Activated CD4-positive, alpha-beta T cell treated with anti-CD3 and anti-CD28 coated beads for 24 hours (primary cell): ENCODE measurements at places on chromosomes 12 and 14.

- DNase-seq: no peak
These were observed 58.8 kb downstream of the STON2 start for GRCh38 chr14:81341370-81341769.

DNA sequence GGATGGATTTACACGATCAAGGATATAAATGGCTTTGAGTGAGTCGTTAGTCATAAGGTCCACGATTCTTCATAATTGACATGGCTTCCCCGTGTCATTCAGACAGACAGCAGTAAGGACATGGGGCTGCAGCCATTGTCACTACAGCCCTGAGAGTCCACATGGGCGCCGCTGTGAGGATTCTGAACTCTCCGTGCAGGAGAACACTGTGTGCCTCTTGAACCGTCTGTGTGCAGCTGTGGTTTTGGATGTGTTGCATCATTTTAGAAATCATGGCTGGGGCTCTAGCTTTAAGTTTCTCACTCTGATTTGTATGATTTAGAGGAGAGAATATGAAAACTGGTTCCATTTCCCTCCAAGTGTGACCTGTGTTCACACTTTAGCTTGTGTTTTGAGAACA is 47.2 kb downstream of the NPAS3 start:
- no peak for DNase-seq

- no peak for DNase-seq
These were observed 62.4 kb upstream of the FOXG1 start for GRCh38 chr14:28704153-28704552.

DNA sequence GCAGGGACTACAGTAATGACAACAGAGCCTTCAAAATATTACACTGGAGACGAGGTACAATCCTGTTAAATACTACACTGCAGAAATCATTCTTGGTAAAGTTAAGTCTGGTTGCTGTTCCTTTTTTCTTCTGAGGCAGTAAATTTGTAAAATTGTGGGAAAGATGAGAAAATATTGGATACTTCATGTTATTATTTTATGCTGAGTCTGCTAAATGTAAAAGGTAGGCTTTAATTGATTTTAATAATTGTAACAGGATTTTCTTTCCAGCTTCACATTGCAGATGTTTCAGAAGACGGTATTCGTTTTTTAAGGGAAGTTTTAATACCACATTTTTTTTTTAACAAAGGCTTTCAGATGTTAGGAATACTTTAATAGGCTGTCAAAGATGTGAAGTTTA is 62.6 kb downstream of the WASHC4 start:
- DNase-seq: no peak

GRCh38 chr12:49733219-49734017 is 7.9 kb upstream of the TMBIM6 start:
- no peak for DNase-seq

DNA sequence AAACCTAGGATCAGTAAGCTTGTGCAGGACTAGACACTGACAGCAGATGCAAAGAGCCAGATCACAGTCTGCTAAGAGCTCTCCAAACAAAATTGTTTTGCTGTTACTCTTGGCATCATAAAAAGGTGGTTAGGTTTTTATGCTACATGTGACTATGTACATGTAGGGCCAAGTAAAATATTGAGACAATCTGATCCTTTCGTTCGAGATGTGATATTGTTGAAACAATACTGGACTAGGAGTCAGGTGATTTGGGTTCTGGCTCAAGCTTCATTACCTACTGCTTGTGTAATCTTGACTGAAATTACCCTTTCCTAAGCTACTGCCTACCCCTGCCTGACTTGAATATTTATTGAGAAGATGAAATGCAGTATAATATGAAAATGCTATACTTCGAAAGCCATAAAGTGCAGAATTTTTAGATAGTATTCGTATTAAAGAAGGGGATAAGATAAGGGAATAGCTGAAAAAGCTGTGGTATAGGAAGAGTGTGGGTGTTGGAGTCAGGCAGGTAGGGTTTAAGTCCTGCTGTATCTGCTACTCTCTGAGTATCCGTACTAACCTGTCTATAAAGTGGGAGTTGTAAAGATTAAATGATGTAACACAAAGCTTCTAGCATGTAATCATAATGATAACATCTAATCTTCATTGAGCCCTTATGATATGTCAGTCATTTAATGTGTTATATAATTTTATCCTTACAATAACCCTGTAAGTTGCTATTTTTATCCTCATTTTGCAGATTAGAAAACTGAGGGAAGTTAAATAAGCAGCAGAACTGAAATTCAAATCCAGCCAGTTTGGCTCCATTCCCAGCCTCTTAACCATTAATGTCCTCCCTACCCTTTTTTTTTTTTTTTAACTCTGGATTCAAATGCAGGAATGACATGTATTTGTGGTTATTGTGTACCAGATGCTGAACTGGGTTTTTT is 38.6 kb upstream of the ATF1 start:
- no peak for DNase-seq

DNA sequence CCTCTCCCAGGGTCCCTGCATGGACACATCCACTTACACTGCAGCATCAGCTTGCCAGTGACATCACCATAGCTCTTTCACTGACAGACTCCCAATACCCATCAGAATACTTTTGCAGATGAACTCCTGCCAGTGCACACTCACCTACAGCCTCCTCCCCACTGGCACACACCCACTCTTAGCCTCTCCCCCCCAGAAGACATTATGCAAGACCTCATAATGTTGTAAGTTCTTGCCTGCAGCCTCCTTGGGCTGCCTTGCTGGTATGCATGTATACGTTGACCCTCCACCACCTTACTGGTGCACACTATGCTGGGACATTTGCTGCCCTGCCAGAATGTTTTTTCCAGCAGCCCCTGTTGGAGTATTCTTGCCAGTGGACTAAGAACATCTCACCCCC is 324.2 kb downstream of the AEBP2 start:
- no peak for DNase-seq

DNA sequence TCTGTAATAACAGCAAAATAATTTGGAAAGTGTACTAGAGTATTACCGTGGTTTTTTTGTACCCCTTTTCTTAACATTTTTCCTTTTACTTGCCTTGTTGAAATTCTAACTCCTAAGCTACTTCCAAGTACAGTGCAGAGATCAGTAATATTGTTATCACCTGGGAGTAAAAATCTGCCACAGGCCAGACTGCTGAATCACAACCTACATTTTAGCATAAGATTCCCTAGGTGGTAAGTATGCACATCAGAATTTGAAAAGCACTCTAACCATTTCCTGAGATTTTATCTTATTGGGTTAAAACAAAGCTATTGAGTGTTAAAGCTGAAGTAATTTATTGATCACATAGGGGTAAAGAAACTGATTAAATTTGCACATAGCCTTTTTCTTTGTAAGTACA is 55.2 kb upstream of the KCNH3 start:
- no peak for DNase-seq

- DNase-seq: no peak
These were observed 44.7 kb downstream of the GPHB5 start for GRCh38 chr14:63273717-63274655.

- no peak for DNase-seq
These were observed 409.8 kb downstream of the NPAS3 start for GRCh38 chr14:33348510-33348909.

DNA sequence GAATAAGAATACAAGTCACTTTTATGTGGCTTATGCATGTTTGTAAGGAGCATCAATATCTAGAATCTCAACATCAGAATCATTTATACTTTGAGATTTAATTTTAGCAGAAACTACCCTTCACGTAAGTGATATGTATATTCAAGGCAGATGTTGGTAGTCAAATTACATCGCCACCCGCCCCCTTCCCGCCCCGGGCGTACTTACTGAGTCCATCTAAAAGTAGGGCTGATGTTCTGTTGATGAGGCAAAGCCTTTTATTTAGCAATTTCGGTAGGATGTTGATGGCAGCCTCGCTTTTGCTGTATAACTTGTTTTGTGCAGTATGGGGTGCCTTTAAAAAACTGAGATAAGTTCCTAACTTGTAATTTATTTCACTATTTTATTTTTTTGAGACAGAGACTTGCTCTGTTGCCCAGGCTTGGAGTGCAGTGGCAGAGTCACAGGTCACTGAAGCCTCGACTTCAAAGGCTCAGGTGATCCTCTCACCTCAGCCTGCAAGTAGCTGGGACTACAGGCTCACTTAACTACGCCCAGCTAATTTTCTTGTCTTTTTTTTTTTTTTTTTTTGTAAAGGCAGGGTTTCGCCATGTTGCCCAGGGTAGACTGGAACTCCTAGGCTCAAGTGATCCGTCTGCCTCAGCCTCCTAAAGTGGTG is 30.8 kb downstream of the KTN1 start:
- no peak for DNase-seq

- DNase-seq: no peak
These were observed 108.0 kb downstream of the LIN7A start for GRCh38 chr12:80829767-80830166.

- DNase-seq: peak; percentile 55
These were observed 28.4 kb upstream of the MON2 start for GRCh38 chr12:62438098-62438692.

GRCh38 chr12:118611295-118611694 is 234.9 kb downstream of the SUDS3 start:
- no peak for DNase-seq

- no peak for DNase-seq
These were observed 975.1 kb downstream of the AACS start for GRCh38 chr12:126040307-126040706.

DNA sequence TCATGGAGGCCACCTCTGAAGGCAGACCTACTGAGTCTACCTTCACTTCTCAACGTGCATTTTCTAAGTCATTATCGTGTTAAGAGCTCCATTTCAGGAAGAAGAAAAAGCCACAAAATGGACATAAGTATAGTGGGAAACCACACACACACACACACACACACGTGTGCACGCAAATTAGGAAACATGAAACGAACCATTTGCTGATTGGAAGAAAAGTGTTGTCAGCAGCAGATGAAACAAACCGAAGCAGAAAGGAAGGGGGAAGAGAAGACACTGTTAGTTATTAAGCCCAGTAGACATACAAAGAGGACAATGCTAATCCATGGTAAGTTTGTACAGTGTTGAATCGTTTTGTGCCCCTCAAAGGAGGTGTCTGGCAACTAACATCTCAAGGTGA is 9.9 kb upstream of the VPS33A start:
- no peak for DNase-seq

- no peak for DNase-seq
These were observed 57.8 kb downstream of the RIMBP2 start for GRCh38 chr12:130658145-130658911.

- no peak for DNase-seq
These were observed 74.6 kb upstream of the BBS10 start for GRCh38 chr12:76422543-76423438.

DNA sequence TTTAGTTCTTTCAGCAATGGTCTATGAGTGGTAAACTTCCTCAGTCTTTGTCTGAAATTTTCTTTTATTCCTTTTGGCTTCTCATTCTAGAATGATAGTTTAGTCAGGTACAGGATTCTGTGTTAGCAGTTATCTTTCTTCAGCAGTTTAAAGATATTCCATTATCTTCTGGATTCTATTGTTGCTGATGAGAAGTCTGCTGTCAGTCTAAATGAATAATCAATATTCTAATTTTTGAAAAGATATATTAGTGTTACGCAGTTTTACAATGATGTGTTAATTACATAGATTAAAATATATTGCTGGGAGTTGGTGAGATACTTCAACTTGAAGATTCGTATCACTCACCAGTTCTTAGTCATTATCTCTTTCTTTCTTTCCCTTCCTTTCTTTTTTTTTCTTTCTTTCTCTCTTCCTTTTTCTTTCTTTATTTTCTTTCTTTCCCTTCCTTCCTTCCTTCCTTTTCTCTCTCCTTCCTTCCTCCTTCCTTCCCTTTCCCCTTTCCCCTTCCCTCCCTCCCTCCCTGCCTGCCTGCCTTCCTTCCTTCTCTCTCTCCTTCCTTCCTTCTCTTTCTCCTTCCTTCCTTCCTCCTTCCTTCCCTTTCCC is 17.8 kb downstream of the CACNA1C start:
- no peak for DNase-seq

DNA sequence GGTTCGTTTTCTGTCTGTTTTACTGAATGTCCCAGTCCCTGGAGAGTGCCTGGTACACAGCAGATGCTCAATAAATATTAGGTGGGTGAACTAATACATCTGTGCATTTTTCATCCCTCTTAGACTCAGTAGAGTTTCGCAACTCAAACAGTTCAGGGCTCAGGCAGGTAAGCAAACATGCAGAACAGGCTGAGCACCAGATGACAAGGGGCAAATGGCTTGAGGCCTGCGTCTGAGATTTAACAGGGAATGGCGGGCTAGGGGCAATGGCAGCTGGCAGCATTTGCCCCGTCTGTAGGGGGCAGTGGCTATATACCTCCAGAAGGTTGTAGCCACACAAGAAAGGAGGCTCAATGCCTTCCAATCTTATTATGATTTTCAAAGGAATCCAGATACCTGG is 8.6 kb upstream of the RAN start:
- no peak for DNase-seq

DNA sequence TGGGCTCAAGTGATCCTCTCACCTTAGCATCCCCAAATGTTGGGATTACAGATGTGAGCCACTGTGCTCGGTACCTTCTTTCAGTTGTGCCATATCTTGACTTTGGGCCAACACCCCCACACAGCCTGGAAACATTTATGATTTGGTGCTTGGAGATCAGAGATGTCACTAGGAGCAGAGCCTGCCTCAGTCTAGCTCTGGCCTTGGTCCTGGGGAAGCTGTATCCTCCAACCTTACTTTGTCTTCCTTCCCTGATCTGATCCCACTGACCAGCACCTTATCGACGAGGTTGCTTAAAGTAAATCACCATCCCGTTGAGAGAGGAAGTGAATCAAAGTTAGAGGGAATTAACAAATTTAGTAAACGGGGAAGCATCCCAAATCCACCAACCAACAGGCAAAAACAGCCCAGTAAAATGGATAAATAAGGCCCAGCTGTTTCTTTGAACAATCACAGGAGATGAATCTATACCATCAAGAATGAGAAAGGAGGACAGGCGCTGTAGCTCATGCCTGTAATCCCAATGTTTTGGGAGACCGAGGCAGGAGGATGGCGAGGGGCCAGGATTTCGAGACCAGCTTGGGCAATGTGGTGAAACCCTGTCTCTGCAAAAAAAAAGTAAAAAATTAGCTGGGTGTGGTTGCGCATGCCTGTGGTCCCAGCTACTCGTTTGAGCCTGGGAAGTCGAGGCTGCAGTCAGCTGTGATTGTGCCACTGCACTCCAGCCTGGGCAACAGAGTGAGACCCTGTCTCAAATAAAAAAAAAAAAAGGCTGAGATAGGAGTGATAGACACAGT is 3.4 kb downstream of the PLBD2 start:
- DNase-seq: no peak

- DNase-seq: no peak
These were observed 34.3 kb upstream of the LRRC10 start for GRCh38 chr12:69645031-69645430.

- no peak for DNase-seq
These were observed 58.0 kb upstream of the LRFN5 start for GRCh38 chr14:41548666-41549065.

- DNase-seq: no peak
These were observed 246.3 kb downstream of the PRKD1 start for GRCh38 chr14:29681316-29681715.

GRCh38 chr14:93967637-93968250 is 8.6 kb downstream of the ASB2 start:
- DNase-seq: no peak
